LHCN-M2 (cell line): ENCODE measurements at places on chromosomes 1 and 21. TPM values are rescaled to one million over a fixed set of nuclear protein-coding genes. Genes with fewer than 3 reads are reported as not detected.

GRCh38 chr1:83883979-83884378 lies 115.0 kb downstream of the TTLL7 start:
- DNase-seq = no peak

DNA sequence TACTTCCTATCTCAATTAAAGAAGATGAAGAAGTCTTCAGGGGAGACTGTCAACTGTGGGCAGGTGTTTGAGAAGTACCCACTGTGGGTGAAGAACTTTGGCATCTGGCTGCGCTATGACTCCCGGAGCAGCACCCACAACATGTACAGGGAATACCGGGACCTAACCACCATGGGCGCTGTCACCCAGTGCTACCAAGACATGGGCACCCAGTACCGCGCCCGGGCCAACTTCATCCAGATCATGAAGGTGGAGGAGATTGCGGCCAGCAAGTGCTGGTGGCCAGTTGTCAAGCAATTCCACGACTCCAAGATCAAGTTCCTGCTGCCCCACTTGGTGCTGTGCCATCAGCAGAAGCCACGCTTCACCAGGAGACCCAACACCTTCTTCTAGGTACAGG lies 15.5 kb upstream of the RNF19B start:
- no peak for DNase-seq

- DNase-seq = peak; percentile 67
These were observed 63.0 kb downstream of the RABGAP1L start for GRCh38 chr1:174222166-174222949.

- DNase-seq = no peak
These were observed 3.4 kb downstream of the KIF21B start for GRCh38 chr1:201020040-201020591.

DNA sequence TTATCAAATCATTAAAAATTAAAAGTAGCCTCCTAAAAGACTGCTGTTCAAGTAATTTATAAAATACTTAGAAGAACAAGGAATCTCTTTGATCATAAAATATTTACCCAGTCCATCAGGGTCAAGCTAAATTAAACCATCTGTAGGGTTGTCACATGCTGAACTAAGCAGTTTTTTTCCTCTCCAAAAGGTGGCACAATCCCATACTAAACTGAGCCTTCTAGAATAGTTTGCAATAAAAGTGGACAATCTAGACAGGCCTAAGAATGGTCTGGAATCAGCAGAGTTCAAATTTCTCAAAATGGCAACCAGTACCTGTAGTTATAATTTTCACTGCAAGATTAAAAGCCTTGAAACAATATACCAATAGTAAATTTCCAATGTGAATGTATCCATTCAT lies 194.8 kb downstream of the EIF4G3 start:
- DNase-seq = peak; percentile 44

Gene TMEM82
- 0.11 TPM in 1 of 2 replicates, not detected in the other for total RNA-seq

Gene PRR9
- not detected in 2 replicates for total RNA-seq
